Dorsolateral prefrontal cortex (tissue), 122 donors: ENCODE measurements at places on chromosomes 2 and 18.

- no peak for DNase-seq
Measured at GRCh38 chr18:68766433-68766832, 31.4 kb upstream of the CCDC102B start.

DNA sequence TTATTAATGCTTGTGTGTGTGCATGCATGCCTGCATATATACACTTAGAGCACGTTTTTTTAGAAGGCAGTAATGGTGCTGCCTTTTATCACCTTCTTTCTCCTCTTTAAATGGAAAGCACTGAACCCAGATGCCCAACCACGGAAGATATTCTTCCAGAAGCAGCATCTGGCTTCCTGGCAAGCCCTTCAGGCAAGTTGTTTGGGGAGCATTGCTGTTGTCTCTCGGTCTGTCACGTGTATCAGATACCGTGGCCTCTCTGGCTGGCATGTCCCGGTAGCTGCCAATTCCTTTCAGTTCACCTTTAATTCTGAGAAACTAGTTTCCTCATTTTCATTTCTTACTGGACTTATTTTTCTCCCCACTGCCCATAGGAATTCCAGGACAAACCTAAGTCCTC is 587.8 kb downstream of the ARHGAP15 start:
- DNase-seq: no peak

GRCh38 chr2:195642027-195642678 is 14.9 kb upstream of the SLC39A10 start:
- DNase-seq: no peak

- DNase-seq: no peak
Measured at GRCh38 chr2:207514451-207514850, 15.3 kb upstream of the CREB1 start.

- no peak for DNase-seq
Measured at GRCh38 chr2:204665207-204665606, 119.9 kb downstream of the PARD3B start.

GRCh38 chr2:15049096-15049993 is 416.8 kb downstream of the LRATD1 start:
- DNase-seq: no peak

- no peak for DNase-seq
Measured at GRCh38 chr2:65016789-65017188, 27.6 kb downstream of the SLC1A4 start.
